GM04504 (cell line): ENCODE measurements at places on chromosomes 7 and 10.

- DNase-seq: no peak
Measured at GRCh38 chr7:124536156-124536762, 229.3 kb downstream of the GPR37 start.

GRCh38 chr10:131117416-131118212 lies 193.9 kb downstream of the TCERG1L start:
- DNase-seq: no peak

DNA sequence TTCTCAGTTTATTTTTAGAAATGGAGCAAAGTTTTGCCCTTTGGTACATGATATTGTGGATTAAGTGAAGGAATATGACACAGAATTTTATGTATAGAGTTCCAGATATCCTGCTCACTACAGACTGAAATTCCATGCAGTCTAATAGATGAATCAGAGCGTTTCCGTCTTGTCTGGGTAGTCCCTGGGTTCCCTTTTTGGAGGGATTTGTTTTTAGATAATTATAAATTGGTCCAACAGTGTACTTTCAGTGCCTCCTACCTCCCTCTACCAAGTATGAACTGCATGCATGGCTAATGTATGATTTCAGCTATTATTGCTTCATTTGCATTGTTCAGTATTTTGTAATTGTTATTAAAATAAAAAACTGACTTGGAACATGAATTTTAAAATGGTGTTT lies 74.4 kb downstream of the SEPTIN7 start:
- no peak for DNase-seq

DNA sequence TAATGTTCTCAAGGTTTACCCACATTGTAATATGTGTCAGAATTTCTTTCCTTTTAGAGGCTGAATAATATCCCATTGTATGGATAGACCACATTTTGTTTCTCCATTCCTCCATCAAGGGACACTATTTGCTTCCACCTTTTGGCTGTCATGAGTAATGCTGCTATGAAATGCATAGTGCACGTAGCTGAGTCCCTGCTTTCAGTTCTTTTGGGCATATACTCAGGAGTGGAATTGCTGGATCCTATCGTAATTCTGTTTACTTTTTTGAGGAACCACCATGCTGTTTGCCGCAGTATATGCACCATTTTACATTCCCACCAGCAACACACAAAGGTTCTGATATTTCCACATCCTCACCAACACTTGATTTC lies 60.0 kb downstream of the PRF1 start:
- DNase-seq: no peak

DNA sequence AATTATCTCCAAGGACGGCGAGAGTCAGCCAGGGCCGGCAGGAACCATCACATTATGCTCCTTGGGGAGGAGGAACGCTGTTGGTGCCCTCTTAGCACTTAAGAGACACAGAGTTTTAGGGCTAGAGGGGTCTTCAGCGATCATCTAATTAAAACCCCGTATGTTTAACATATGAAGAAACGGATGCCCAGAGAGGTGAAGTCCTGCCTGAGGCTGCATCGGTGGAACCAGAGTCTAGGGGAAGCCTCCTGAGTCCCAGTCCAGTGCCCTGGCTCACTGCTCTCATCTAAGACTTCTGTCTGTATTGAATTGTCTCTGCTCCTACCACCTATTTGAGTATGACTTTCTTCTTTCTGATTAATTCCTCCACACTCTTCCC lies 688 bp upstream of the ABCB4 start:
- no peak for DNase-seq

GRCh38 chr10:50850578-50851230 lies 34.7 kb downstream of the A1CF start:
- DNase-seq: no peak

- no peak for DNase-seq
Measured at GRCh38 chr10:72735288-72735936, 43.5 kb downstream of the MCU start.

DNA sequence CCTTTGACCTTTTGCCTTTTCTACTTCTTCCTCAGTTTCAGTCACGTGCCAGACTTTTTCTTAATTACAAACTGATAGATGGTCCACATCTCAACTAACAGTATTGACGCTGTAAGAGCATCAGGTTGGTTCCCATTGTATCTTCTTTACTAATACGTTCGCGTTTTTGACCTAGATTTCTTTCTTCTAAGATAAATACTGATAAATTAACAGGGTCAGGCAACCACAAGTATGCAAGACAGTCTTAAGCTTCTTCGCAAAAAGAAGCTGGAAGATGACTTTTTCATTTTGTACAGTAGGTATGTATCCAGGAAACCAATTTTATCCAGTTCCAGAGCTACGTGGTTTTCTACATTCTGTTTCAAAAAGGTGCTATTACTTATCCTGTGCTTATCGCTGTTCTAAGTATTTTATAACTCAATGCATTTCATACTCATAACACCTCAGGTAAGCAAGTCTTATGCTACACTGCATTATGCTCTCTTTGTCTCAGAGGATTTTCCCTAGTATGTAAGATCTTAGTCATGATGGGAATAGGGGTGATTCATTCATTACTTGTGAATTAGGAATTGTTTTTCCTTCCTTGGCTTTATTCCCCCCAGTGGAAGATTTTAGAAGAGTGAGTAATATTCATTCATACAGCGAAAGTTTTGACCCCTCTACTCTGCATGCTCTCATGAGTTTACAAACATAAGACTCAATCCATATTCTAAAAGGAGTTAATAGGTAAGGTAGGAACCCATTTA lies 955 bp downstream of the DUS4L start:
- DNase-seq: peak; percentile 68

DNA sequence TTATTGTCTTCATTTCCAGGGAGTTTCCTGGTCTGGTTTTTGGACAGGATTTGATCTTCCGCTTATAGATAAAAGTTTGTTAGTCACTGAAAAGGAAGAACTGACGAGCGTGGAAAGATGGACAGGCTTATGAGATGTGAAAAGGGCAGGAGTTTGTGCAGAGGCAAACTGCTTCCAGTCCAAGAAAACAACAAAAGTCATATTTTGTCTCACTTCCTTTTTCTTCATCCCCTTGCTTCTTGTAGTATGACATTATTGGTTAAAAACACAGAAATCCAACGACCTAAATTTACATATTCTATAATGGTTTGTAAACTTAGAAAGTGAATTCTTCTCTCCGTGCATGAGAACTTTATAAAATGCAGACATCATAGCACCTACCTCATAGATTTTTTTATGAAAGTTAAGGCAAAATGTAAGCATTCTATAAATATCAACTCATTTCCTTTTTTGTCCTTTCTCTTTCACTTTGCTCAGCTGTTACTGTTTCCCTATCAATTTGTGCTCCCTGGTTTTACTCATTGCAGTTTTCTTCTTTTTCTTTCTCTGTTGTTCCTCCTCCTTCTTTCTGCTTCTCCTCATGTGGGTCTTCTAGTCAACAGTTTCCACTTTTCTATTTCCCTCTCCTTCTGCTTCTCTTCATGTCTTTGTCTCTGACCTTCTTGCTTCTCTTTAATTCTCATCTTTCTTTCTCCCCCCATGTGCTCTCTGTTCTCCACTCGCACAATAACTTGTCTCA lies 370.2 kb downstream of the ARL4A start:
- DNase-seq: no peak

GRCh38 chr10:125020386-125020785 lies 78.5 kb downstream of the ZRANB1 start:
- DNase-seq: no peak

DNA sequence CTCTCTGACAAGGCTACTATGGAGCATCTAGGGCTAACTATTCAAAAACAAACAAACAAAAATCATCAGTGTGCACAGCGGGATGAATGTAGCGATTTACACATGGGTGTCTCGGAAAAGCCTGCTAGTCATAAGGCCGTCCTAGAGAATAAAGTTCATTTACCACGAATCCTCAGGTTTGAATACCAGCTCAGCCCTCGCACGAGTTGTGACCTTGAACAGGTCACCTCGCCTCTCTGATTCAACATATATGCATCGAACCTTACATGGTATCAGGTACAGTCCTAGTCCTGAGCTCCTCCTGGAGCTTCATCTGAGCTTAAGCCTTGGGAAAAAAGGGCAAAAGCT lies 572 bp downstream of the ATP5MF start:
- no peak for DNase-seq

DNA sequence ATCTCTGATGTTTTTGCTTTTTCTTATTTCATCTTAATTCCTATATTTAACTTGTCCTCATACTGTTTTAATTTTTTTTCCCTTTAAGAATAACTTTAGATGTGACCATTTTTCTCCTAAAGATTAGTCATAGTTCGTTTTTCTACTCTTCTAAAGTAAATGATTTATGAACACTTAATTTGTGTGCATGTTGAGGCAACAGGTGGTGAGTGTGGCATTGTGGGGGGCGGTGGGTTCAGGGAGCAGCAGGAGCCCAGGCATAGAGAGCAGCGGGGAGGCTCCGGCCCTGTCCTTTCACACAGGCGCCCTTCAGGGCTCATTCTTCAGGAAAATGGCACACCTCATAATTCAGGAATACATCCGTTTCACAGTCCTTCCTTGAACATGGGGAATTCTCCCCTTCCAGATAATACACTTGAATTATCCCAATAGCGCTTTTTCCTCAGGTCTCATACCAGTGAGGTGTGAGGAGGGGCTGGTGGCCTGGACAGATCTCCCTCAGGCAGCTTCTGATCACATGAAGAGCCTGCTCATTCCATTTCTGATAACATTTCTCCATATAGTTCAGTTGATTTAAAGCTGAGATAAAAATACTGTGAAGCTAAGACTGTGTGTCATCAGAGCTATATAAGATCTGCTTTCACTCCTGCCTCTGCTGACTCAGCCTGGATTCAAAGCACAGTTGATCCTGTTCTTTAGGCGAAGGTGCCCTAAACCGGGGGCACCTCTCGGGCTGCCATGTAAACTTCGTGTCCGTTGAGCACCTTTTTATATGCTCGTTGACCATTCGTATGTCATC lies 40.2 kb downstream of the CUL1 start:
- no peak for DNase-seq

- no peak for DNase-seq
Measured at GRCh38 chr10:42973870-42974692, 102.8 kb upstream of the RET start.

- no peak for DNase-seq
Measured at GRCh38 chr7:112150823-112151641, 55.2 kb downstream of the DOCK4 start.

GRCh38 chr10:23478570-23478969 lies 39.7 kb downstream of the OTUD1 start:
- no peak for DNase-seq

GRCh38 chr7:127953423-127954356 lies 77.5 kb downstream of the LRRC4 start:
- no peak for DNase-seq

GRCh38 chr7:787332-788240 lies 44.7 kb upstream of the SUN1 start:
- no peak for DNase-seq

GRCh38 chr10:5762531-5762930 lies 50.7 kb downstream of the GDI2 start:
- DNase-seq: no peak

DNA sequence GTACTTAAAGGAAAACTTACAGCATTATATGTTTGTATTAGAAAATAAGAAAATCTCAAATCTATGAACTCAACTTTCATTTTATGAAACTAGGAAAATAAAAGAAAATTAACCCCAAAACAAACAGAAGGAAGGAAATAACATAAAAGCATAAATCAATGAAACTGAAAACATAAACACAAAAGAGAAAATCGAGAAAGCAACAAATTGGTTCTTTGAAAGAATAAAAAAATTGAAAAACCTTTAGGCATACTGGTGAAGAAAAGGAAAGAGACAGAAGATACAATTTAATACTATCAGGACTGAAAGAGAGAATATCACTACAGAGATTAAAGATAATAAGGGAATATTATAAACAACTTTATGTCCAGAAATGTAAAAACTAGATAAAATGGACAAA lies 21.2 kb downstream of the PRTFDC1 start:
- no peak for DNase-seq

GRCh38 chr10:484441-484924 lies 205.0 kb downstream of the DIP2C start:
- no peak for DNase-seq

DNA sequence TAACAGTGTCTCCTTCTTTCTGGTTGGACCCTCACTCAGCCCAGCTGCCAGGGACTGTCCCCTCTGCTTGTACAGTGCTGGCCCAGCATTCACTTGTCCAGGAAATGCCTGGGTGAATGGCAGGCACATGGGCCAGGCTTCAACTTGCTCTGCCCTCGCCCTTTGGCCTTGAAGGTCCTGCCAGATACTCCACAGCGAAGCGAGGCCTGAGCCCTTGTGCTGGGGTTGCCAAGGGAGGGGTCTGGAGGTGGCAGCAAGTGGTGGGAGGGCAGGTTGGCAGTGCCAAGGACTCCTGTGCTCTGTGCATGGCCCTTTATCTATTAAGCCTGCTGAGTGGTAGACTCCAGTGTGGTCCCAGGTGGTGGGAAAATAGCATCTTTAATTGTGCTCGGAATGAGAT lies 75.7 kb downstream of the CDH23 start:
- no peak for DNase-seq

DNA sequence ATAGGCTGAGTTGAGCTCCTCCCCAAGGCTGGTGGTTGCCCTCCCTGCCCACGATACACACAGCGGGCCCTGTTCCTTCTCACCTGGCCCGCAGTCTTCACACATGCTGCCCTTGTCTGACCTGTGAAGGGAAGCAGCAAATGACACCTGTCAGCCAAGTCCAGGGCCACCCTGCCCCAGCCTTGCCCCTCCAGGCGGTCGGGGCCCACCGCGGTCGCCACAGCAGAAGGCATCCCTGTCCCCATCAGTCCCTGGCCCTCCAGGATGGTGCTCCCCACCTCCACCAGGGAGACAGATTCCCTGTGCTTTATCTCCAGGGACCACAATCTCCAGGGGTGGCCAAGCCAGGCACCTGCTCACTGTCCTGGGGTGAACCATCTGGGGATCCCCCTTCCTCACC lies 81.2 kb upstream of the TMEM248 start:
- DNase-seq: no peak

- no peak for DNase-seq
Measured at GRCh38 chr10:100817268-100817839, 72.0 kb downstream of the PAX2 start.

DNA sequence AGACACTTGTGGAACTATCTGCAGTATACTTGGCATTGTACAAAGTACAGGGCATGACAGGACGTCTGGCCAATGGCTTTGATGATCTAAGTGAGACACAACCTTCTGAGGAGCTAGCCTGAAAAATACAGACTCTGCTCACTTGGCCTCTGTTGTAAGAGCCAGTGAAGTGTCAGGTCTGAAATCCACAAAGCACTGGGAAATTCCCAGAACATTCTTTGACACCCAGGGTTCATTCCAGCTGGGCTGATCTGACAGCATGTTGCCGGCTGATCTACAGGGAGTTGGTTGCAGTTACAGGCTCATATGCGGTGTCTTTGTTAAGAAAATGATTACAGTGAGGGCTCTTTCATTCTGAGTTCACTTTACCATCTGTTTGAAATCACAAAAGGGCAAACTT lies 354.6 kb downstream of the PHF14 start:
- DNase-seq: no peak

DNA sequence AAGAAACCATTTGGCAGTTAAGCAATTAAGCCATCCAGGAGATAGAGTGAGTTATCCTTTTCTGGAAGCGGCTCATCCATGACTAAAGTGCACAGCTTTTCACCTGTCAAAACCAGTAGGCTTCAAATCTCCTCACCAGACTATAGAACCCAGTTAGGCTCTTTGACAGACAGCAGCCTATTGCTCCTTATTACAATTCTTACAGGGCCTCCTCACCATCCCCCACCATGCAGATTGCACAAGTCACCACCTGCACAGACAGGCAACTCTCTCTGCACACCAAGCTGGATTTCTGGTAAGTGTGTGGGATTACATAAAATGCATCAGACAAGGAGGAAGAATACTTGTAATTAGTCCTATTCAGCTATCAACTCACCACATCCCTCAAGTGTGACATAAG lies 301.6 kb downstream of the SNX13 start:
- DNase-seq: no peak
